ENCODE measurements at places on chromosomes 11 and 22.

DNA sequence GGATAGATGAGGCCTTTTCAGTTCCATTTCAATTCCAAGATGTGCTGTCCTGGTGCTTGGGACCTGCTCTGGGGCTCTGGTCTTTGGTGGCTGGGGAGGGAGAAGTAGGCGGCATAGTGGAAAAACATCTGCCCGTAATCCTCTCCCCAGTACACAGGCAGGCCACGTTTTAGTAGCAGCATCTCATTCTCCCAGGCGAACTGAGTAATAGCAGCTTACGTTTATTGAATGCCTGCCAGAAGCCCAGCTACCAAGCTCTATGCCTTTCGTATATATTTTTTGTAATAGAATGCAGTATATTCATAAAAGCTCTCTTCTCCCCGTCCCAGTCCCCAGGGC, 11.4 kb downstream of the ACO2 start:
- no peak for DNase-seq

DNA sequence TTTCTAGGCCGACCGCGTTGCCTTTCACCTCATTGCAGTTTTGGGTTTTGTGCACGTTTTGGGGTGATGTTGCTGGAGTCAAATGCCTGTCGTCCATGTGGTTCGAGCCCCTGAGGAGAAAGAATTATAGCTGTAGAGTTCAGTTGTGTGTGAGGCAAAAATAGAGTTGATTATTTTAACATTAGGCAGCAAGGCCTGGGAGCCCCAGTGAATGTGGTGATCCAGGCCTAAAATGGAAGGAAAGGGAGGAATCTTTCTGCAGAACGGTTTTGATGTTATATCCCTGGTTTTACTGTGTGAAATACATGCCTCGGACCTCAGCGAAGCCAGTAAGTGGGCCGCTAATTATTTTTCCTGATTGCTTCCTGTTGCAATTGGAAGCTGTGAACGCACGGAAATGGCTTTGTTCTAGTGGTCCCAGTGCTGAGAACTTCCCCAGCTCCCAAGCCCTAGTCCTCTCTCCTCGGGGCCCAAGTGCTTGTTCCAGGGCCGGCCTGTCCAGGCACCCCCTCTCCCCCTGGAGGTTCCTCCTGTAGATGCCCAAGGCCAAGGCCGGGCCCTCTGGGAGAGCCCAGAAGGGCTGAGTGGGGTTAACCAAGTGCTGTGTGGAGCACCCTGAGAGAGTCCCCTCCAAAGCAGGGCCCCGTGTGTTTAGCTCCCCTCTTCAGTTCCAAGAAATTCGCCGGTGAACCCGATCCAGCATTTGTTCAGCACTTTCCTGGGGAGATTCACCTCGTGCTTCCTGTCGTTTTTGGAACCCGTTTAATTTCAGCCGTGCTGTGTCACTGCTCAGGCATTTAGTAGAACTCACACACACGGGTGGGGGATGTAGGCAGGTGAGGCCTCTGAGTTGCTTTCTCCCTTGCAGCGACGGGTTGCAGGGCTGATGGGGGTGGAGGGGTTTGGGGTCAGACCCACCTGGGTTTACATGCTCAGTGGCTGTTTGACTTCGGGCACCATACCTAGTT, 2.1 kb downstream of the LRP5 start:
- no peak for DNase-seq

- DNase-seq: no peak
Measured at GRCh38 chr11:1867381-1867780, 14.5 kb downstream of the LSP1 start.

DNA sequence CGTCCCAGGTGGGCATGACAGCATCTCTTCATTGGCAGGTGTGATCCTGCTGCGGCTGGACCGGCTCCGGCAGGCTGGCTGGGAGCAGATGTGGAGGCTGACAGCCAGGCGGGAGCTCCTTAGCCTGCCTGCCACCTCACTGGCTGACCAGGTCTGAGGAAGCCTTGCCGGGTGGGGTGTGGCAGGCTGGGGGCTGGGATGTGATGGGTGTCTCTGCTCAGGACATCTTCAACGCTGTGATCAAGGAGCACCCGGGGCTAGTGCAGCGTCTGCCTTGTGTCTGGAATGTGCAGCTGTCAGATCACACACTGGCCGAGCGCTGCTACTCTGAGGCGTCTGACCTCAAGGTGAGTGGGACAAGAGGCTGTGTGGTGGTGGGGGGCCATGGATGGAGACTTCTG, 3.5 kb downstream of the LARGE2 start:
- DNase-seq: no peak

- no peak for DNase-seq
Measured at GRCh38 chr11:2451916-2452315, 7.1 kb downstream of the KCNQ1 start.

DNA sequence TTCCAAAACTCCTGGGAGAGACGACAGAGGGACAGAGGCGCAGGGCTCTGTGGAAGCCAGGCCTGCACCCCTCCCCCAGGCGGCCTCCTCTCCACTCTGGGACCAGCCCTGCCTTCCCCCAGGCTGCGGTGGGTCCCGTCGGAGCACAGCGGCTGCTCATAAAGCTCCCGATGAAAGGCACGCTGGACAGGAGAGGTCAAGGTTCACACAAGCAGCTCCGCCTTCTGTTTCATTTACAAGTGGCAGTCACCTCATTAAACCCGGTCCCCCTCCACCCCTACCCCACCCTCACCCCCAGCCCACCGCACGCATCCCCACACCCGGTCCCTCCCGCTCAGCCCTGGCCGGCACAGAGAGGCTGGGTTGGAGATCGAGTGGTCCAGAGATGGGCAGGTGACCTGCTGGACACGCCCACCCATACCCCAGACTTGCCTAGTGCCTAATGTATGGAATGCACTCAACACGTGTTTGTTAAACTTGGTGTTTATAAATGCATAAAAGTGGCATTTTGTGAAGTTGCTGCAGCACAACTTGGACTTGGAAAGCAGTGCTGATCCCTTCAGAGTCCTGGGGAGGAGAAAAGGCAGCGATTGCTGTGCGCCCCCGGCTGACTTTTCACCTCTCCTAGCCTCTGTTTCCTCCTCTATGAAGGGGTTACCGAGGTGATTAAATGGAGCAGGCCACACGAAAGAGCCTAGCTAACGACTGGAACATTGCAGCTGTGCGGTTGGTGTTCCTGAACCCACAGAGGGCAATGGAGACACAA, 26.0 kb downstream of the RPUSD4 start:
- peak; percentile 54 for DNase-seq

GRCh38 chr11:32105871-32106560, 15.1 kb downstream of the RCN1 start:
- no peak for DNase-seq

- DNase-seq: no peak
Measured at GRCh38 chr22:41913040-41913719, 1.7 kb downstream of the SHISA8 start.

All from natural killer cell treated with Interleukin-12 subunit alpha and Interleukin-12 subunit beta and Interleukin-15 and Interleukin-18, amount 100 ng/mL, for 72 hours (primary cell).